Endothelial cell (in vitro differentiated cells): ENCODE measurements at places on chromosomes 6 and 20. TPM values are rescaled to one million over a fixed set of nuclear protein-coding genes. Genes with fewer than 3 reads are reported as not detected.

The OLIG3 gene
- total RNA-seq, result not detected

The RBM24 gene
- total RNA-seq, result 19.6 TPM

The ZNF341 gene
- 3.5 TPM for total RNA-seq

The STMND1 gene
- not detected for total RNA-seq

The TMEM217 gene
- total RNA-seq, result 5.4 TPM

The FBXO30 gene
- total RNA-seq, result 14.2 TPM

The GABRR1 gene
- total RNA-seq, result not detected

The BFSP1 gene
- total RNA-seq, result 3.5 TPM

The HLA-DRA gene
- total RNA-seq, result 0.28 TPM

The LBP gene
- total RNA-seq, result 1.2 TPM

The TRIM31 gene
- total RNA-seq, result not detected

- no peak for DNase-seq
- peaks cover 2% of the 10 kb centered on the region for H3K36me3 ChIP-seq
- H3K27ac ChIP-seq, result no peak overlapping the region
- no peak overlapping the region for H3K4me3 ChIP-seq
- peaks cover 14% of the 10 kb centered on the region for H3K4me1 ChIP-seq
- no peaks in the 10 kb centered on the region for H3K27me3 ChIP-seq
Observed at GRCh38 chr6:106637051-106637716, 7.8 kb downstream of the QRSL1 start.

DNA sequence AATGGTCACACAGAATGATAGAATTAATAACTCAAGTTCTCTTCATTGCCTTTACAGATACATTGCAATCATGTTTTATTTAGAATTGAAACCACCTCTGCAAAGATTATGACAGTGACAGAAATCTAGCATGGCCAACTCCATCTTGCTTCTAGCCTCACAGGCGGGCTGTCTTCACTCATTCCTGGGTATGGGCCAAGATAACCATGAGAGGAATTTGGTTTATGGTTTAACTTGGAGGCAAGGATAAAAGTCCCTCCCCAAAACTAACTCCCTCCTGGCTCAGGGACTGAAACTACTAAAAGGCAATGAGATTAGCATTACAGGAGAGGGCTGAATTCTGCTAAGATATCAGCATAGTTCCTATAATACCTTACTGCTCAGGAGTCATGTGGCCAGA is 95.2 kb upstream of the CST7 start:
- H3K4me1 ChIP-seq, result no peaks in the 10 kb centered on the region
- no peak overlapping the region for H3K27ac ChIP-seq
- peaks cover 2% of the 10 kb centered on the region for H3K27me3 ChIP-seq
- peaks cover 4% of the 10 kb centered on the region for H3K36me3 ChIP-seq

DNA sequence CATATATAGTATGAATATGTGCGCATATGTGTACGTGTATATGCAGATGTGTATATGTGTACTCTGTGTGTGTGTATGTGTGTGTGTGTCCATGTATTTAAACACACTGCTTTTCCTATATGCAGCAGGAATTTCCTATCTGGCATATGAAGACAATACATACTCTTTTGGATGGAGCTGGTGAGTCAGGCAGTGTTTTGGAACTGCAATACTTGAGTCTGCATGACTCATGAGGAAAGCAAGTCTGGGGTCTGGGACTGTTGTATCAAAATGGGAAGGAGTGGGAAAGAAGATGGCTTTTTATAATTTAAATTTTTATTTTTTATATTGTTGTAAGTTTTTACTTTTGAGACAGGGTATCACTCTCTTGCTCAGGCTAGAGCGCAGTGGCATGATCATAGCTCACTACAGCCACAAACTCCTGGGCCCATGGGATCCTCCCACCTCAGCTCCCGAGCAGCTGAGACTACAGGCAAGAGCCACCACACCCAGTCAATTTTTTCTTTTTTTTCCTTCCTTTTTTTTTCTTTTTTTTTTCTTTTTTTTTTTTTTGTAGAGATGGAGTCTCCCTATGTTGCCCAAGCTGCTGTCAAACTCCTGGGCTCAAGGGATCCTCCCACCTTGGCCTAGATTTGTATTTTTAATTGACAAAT is 72.2 kb downstream of the ATXN1 start:
- DNase-seq, result no peak
- no peaks in the 10 kb centered on the region for H3K4me1 ChIP-seq
- H3K36me3 ChIP-seq, result no peaks in the 10 kb centered on the region
- H3K27me3 ChIP-seq, result no peaks in the 10 kb centered on the region

DNA sequence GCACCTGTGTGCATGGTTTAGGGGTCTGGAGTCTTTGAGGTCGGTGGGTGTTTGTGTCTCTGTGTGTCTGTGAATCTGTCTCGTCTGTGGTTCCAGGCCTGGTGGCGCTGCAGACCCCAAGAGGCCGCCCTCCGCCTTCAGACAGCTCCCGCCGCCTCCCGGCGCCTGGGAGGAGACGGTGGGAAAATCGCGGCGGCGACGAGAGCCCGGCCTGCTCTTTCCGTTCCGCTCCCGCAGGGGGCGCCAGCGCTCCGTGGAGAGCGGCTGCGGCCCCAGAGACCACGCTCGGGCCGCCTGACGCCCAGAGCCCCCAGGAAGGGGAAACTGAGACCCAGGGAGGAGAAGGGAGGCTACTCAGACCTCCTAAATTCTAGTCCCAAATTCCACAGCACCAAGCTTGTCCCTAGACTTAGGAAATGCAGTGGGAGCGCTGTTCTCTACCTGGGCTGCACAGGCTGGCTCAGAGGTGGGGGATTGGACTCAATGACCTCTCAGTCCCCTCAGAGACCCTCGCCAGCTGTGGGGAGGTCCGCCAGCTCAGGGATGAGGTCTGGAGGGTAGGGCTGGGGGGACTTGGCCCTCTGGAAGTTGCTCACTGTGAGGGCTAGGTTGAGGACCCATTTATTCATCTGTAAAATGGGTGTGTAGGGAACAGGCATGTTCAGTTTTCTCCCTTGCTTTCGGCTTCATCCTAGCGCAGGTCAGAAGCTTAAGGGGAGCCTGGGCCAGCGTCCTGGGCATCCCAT is 36.9 kb upstream of the BLCAP start:
- H3K27me3 ChIP-seq, result peaks cover 7% of the 10 kb centered on the region
- H3K4me1 ChIP-seq, result peaks cover 17% of the 10 kb centered on the region
- H3K36me3 ChIP-seq, result no peaks in the 10 kb centered on the region
- no peak overlapping the region for H3K27ac ChIP-seq

DNA sequence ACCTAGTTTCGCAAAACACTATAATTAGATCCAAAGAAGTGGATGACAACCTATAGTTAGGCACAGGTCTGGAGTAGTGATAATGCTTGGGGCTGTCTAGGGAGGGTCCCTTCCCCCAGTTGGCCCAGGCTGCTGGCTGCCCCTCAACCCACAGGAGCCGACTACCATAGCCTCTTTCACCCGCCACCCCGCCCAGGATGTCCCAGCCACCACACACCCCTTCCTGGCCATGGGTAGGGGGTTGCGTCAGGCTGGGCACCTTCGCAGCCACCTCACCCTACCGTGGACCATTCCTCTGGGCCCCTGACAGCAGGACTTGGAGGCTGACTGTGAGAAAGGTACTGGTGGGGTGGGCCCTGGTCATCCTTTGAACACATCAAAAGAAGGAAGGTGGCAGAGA is 8.5 kb downstream of the TFEB start:
- peaks cover 16% of the 10 kb centered on the region for H3K27me3 ChIP-seq
- no peak overlapping the region for H3K27ac ChIP-seq
- DNase-seq, result no peak
- peaks cover 3% of the 10 kb centered on the region for H3K36me3 ChIP-seq
- H3K4me1 ChIP-seq, result peaks cover 13% of the 10 kb centered on the region

GRCh38 chr6:153947808-153948447 is 91.1 kb upstream of the OPRM1 start:
- H3K27me3 ChIP-seq, result peaks cover 2% of the 10 kb centered on the region
- no peak overlapping the region for H3K27ac ChIP-seq
- H3K4me1 ChIP-seq, result peaks cover 2% of the 10 kb centered on the region
- H3K36me3 ChIP-seq, result no peaks in the 10 kb centered on the region
- H3K4me3 ChIP-seq, result no peak overlapping the region

DNA sequence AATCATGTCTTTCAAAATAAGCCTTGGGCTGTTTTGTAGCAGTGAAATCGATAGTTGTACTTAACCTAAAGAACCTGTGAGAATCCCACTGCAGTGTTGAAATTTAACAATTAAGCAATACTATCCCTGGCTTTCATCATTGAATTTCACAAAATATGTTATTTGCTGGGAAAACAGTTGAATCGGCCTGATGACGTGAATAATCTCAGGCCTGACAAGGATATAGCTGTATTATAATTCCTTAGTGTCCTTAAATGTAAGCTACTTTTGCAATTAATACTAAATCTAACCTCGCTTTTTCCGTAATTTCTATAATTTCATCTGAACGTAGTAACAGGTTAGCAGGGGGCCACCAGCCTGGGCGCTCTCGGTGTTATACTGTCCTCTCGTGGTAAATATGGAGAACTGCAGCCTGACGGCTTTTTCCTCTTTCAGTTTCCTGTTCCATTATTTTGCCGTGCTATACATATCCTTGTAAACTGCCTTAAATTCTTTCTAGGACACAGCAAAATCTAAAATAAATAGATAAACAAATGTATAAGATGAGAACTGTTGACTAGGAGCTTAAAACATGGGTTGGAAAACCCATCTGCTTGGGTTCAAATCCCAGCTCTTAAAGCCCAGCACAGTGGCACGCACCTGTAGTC is 24.0 kb downstream of the MTFR2 start:
- no peak overlapping the region for H3K4me3 ChIP-seq
- H3K36me3 ChIP-seq, result no peaks in the 10 kb centered on the region
- peaks cover 2% of the 10 kb centered on the region for H3K27me3 ChIP-seq
- peak; percentile 57 for DNase-seq
- H3K4me1 ChIP-seq, result peaks cover 20% of the 10 kb centered on the region

DNA sequence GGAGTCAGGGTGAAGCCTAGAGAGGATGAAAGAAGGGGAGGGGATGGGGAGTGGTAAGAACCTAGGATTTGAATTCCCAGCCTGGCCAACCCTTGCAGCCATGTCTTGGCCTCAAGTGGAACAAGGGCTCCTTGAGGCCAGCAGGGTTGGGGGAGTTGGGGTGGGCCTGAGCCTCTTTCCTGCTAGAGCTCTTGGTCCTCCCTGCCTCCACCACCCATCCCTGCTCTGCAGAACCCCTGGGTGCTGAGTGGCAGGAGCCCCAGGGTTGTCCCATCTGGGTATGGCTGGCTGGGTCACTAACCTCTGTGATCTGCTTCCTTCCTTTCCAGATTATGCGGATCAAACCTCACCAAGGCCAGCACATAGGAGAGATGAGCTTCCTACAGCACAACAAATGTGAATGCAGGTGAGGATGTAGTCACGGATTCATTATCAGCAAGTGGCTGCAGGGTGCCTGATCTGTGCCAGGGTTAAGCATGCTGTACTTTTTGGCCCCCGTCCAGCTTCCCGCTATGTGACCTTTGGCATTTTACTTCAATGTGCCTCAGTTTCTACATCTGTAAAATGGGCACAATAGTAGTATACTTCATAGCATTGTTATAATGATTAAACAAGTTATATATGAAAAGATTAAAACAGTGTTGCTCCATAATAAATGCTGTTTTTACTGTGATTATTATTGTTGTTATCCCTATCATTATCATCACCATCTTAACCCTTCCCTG is 8.3 kb downstream of the VEGFA start:
- no peak for DNase-seq
- H3K36me3 ChIP-seq, result peaks cover 8% of the 10 kb centered on the region
- H3K27me3 ChIP-seq, result peaks cover 3% of the 10 kb centered on the region
- no peak overlapping the region for H3K27ac ChIP-seq

DNA sequence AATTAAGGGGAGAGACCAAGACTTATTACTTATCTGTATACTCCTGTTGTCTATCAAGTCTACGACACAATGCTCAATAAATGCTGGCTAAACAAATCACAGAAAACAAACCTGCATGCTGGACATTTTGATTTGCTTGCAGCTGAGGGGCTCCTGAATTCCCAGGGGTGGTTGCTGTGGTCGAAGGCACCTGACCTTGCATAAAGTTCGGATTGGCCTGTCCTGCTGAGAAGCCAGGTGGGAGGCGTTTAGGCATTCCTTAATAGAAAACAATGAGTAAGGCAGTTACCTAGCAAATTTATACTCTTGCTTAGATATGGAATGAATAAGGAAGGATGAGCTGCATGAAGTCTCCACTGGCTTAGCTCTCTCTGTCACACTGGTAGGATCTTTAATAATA is 50.5 kb downstream of the TP53INP2 start:
- no peak for DNase-seq
- H3K27ac ChIP-seq, result no peak overlapping the region
- H3K4me3 ChIP-seq, result no peak overlapping the region
- H3K4me1 ChIP-seq, result no peaks in the 10 kb centered on the region
- peaks cover 27% of the 10 kb centered on the region for H3K36me3 ChIP-seq

GRCh38 chr6:9388596-9388995 is 953.3 kb upstream of the SLC35B3 start:
- H3K27me3 ChIP-seq, result no peaks in the 10 kb centered on the region
- no peak overlapping the region for H3K4me3 ChIP-seq
- no peak overlapping the region for H3K27ac ChIP-seq
- H3K4me1 ChIP-seq, result no peaks in the 10 kb centered on the region
- no peak for DNase-seq

GRCh38 chr6:108693430-108694154 is 132.9 kb downstream of the FOXO3 start:
- no peak overlapping the region for H3K27ac ChIP-seq
- no peaks in the 10 kb centered on the region for H3K27me3 ChIP-seq
- no peaks in the 10 kb centered on the region for H3K36me3 ChIP-seq
- no peak for DNase-seq

DNA sequence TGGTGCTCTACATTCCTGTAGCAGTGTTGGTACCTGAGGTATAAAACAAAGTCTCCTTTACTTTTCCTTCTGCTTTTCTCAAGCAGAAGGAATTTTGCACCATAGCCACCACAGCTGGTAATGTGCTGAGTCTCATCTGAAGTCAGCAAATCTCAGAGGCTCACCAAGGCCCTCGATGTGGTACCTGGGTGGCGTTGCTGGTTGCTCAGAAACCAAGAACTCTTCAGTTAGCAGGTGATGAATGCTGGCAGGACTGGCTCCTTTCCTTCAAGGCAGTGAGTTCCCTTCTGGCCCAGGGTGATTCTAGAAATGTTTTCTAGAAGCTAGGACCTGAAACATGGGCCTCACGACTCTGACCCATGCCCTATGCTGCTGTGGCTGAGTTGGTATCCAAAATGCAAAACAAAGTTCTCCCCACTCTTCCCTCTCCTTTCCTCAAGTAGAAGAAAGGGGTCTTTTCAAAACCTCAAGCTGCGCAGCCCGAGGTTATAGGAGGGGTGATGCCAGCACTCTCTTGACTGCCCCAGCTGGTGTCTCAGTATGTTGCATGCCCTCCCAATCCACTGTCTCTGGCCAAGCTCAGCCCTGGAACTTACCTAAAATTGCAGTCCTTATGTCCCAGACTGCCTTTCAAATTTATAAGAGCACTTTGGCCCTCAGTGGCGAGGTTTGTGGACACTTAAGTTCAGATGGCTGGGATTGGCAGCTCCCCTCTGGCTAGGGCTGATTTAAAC is 592.3 kb downstream of the FRK start:
- no peak for DNase-seq
- H3K4me1 ChIP-seq, result no peaks in the 10 kb centered on the region
- no peaks in the 10 kb centered on the region for H3K36me3 ChIP-seq
- no peak overlapping the region for H3K27ac ChIP-seq

- H3K4me1 ChIP-seq, result no peaks in the 10 kb centered on the region
- no peak for DNase-seq
- H3K27ac ChIP-seq, result no peak overlapping the region
- no peaks in the 10 kb centered on the region for H3K36me3 ChIP-seq
- H3K4me3 ChIP-seq, result no peak overlapping the region
Observed at GRCh38 chr6:132188556-132189264, 212.6 kb downstream of the MOXD1 start.

- H3K4me3 ChIP-seq, result no peak overlapping the region
- H3K4me1 ChIP-seq, result peaks cover 10% of the 10 kb centered on the region
- no peaks in the 10 kb centered on the region for H3K27me3 ChIP-seq
Observed at GRCh38 chr6:16480763-16481560, 242.6 kb downstream of the GMPR start.
